Esophagus squamous epithelium (tissue), 5 donors: ENCODE measurements at places on chromosomes 1 and 21. TPM values are rescaled to one million over a fixed set of nuclear protein-coding genes. Genes with fewer than 3 reads are reported as not detected.

DNA sequence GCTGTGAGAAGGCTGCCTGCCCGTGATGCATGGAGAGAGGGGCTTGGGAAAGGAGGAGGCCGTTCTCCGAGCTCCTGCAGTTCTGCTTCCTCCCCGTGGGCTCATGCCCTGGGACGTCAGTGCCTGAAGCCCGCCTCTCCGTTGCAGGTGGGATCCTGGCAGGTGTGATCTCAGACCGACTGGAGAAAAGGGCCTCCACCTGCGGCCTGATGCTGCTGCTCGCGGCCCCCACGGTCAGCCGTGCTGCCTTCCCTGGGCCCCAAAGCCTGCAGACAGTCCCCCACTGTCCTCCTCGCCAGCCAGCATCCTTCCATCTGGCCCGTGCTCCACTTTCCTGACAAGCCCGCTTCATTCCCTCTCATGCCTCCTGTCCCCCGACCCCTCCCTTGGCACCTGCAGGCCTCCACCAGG lies 50.9 kb downstream of the SLC37A1 start:
- DNase-seq = no peak

DNA sequence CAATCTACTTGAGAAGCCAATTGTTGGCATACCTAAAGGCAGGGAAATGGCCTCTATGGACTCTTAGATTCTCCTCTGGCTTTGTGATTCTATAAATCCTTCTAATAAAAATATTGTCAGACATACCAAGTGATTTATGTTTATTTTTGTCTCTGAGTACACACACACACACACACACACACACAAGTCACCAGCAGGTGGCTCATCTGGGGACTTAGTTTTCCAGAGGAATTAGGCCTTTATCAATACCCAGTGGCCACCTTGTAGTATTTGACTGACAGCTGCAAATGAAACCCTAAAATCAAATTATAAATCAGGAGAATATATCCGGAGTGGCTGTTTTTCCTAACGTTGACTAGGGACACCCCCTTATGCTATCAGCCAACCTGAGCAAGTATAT lies 258.5 kb downstream of the BRINP2 start:
- DNase-seq = no peak

DNA sequence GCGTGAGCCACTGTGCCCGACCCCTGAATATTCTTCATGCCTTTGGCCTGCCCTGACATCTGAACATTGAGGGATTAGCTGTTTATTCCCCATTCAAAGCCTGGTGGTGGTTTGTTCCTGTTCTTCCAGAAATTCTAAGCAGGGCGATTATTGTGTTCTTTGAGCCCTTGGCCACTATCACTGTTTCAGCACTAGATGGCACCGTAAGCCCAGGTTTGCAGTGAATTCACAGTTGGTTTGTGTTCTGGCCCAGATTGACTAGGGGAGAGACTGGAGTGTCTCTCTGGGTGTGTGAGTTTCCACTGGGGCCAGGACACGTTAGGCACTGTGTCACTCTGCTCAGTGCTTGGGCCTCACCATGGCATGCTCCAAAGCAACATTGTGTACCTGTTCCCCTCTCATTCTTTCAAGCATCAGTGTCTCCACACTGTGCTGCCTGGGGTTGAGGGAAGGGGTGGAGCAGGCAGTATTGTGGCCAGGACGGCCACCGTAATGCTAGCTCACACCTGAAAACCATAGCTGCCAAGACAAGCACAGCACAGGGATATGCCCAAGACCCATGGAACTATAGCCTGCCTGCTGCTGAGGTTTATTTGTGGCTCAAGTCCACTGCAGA lies 52.7 kb downstream of the PKN2 start:
- no peak for DNase-seq

DNA sequence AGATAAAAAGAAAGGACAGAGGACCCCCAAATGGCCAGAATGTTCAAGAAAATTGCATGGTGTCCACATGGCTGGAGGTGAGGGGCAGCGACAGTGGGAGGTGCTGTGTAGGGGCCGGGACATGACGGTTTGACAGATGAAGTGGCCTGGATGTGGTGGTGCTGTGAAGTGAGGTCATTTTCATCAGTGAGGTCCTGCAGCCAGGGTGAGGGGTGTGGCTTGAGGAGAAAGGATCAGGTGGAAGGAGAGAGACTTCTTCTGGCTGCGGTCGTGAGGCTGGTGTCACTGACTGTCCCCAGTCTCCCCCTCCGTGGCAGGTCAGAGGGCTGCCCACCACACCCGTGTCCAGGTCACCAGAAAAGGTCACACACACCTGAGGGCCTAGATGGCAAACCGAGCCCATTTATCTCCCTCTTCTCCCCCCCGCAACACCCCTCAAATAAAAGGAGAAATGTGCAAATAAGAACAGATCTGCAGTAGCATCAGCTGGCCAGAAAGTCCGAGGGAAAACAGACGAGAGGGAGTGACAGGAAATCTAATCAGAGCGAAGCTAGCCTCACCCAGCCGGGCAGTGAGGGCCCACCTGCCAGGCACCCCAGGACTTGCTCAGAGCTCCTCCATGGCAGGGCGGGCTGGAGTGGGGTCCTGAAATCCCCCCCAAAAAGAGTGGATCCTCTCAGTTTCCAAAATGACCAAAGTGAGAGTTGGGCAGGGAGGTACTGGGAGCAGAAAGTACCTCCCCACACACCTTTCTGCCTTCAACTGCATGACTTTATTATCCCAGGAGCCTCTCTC lies 148.5 kb upstream of the EDN2 start:
- DNase-seq = no peak

TRIM63 gene
- not detected for total RNA-seq

RHD gene
- total RNA-seq = not detected

SELENBP1 gene
- total RNA-seq = 32.4 TPM
